ENCODE measurements at places on chromosomes 16 and 17.

DNA sequence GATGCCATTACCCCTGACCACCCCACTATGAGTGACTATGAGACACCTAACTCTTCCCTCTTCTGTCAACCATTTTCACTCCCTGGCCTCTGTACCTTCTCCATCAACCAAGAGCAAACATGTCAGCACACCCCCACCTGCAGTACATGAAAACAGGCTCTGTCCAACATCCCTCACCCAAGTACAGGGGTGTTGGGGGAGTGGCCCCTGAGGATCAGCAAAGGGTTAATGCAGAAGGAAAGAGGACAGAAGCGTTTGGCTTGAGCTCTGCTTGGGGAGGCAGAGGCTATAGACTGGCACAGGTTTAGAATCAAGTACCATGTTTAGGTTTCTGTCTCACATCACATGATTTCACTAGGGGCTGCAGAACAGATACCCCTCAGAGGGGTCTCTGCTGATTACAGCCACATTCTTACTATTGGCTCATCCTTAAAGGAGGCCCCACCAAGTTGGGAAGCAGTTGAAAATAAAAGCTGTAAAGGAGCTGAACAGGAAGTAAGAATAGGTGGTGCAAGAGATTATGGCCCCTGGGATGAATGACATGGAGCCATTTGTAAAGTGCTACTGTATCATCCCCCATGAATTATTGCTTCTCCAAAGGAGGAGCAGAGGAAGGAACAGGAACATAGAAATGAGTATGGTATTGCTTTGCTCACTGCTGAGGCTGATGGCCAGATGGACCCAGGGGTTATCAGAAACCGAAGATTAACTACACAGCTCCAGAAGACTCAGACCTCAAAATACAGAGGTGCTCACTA, 2.4 kb upstream of the PSMC3IP start:
- no peak for DNase-seq

GRCh38 chr17:8369944-8370343, 6.6 kb downstream of the KRABD2 start:
- DNase-seq: no peak

GRCh38 chr16:20826039-20826566, 19.8 kb downstream of the REXO5 start:
- DNase-seq: no peak

DNA sequence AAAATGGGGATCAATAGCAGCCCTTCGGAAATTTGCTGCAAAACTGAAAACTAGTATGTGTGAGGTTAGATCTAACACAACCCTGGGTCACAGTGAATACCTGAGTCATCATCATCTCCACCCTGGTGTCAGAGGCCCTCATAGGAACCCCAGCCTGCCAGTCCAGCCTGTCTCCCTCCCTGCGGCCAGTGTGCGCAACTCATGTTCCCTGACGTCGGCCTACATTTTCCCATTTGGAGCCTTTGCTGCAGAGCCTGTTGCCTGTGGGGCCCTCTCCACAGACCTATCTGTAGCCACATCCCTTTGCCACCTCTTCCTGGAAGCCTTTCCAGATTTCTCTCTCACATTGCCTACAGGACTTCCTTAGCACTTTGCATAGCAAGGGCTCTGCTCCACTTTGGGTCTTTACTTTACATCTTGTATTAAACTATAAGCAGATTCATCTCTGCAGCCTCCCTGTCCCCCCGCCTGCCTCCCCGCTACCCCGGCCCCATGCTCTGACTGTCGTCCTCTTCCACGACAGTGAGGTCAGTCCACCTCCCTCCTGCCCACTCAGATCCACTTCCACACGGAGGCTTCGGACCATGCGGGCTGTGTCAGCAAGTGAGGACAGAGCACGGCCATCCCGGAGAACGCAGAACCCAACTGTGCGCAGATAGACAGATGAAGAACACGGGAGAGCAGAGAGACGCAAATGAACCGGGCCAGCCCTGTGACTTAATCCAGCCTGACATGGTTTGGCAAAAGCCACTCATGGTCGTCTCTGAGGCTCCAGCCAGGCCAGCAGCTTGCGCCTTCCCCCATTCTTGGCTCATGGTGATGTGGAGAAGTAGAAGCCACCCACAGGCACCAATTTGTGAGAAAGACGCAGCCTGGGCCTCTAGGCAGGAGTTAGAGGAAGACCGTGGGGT, 31.0 kb downstream of the NGFR start:
- DNase-seq: no peak
